ENCODE measurements at places on chromosomes 7 and 10.
A peak's percentile ranks its signal among the peaks of the same experiment; 100 is the strongest.

DNA sequence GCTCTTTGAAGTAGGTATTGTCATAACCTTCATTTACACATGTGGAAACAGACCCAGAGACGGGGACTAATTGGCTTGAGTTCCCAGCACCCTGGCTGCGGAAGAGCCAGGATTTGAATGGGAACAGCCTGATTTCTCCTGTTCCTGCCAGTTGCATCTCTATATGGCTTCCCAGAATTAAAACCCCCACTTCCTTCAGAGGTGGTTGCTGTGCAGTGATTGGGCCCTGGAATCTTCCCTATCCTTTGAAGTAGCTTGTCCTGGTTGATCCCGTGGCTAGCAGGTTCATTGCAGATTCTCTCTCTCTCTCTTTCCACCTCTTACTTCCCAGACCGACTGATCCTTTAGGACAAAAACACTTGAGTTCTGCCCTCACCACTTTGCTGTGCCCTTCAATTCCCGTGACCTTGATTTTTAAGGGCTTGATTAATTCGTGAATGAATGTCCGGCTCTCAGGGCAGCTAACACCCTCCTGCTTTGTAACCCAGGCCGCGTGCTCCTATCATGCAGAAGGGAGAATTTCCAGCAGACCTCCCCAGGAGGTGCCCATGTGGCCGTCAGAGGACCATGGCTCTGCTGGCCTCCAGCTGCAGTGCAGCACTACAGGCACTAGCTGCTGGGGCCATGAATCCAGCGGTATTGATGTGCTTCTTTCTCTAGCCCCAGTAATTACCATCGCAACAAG, 120.6 kb upstream of the AGK start:
- no peak for DNase-seq

- no peak for DNase-seq
Measured at GRCh38 chr10:49071160-49071761, 44.1 kb downstream of the VSTM4 start.

- no peak for DNase-seq
Measured at GRCh38 chr7:36875794-36876193, 151.5 kb upstream of the AOAH start.

DNA sequence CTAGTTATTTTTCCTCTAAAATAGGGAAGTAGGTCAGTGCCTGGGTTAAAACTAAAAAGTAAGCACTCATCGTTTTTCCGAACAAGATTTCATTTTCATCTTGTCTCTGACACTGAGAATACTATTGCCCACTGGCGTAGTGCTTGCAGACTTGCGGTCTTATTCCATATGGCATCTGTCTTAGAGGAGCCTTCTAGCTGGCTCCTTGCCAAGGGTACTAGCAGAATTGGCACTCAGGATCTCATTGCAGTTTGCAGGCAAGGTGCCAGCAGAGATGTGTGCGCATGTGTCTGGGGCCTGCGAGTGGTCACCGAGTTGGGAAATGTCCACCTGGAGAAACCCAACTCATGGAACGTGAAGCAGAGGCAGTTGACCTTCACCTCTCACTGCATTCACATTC, 143.4 kb downstream of the CELF2 start:
- DNase-seq, result no peak

- DNase-seq, result no peak
Measured at GRCh38 chr10:24269476-24269875, 60.5 kb downstream of the KIAA1217 start.

- DNase-seq, result no peak
Measured at GRCh38 chr7:1839701-1840100, 169.6 kb downstream of the ELFN1 start.

DNA sequence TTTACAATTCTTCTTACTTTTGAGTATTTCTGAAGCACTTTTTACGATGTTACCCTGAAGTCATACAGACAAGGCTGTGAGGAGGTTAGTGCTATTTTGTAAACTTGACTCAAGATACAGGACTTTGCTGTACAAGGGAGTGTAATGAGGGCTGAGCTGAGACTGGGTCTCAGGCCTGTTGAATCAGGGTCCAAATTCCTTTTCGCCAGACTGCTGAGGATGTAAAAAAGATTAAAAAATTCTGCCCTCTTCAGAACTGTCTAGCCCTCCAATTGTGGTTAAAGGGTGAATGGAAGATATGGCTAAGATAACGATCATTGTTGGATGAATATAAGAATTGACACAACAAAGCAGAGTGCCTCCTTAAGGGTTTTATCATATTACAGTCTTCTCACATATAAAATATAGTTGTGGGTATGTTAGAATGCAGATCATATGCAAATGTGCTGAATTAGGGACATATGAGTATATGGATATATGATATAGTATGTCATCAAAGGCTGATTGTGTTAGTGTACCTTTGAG, 165.4 kb downstream of the SUGCT start:
- DNase-seq, result no peak

GRCh38 chr10:103855852-103856796, 748 bp upstream of the SH3PXD2A start:
- no peak for DNase-seq

- peak; percentile 22 for DNase-seq
Measured at GRCh38 chr10:94320285-94320914, 42.3 kb downstream of the NOC3L start.

DNA sequence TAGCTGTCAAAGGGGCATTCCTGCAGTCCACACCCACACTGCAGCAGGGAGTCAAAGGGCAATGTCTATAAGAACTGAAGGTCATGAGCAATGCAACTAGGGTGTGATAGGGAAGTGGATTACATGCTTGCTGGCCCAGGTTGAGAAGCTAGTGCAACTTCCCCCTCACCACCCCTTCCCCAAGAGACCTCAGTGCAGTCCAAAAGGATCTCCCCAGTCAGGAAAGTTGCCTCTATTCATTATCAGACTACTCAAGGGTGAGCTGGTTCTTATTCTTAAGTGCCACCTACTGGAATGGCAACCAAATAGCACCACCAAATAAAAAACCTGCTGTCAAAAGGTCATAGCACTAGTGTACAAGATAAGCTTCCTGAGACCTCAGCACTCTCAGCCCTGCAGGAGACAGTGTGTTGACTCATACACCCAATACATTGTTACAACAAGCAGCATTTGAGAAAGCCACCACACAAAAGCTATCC, 28.2 kb downstream of the MTERF1 start:
- no peak for DNase-seq

DNA sequence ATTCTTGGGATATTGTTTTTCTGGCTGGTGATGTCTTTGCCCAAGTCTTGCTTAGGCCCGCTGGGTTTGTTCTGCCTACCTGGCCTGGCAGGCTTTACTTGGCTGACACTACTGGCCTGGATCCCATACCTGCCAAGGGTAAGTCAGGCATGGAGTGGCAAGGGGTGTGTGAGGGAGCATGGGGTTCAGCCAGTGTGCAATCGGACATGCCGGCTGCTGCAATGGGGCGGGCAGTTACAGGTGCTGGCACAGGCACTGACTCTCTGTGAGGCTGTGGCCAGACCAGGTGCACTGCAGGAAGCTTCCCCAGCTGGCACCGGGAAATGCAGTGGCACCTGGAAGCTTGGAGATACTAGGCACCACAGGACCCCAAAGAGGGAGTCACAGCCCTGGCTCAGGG, 168.4 kb downstream of the PON1 start:
- no peak for DNase-seq

GRCh38 chr7:3027005-3027845, 16.4 kb downstream of the CARD11 start:
- DNase-seq, result no peak

DNA sequence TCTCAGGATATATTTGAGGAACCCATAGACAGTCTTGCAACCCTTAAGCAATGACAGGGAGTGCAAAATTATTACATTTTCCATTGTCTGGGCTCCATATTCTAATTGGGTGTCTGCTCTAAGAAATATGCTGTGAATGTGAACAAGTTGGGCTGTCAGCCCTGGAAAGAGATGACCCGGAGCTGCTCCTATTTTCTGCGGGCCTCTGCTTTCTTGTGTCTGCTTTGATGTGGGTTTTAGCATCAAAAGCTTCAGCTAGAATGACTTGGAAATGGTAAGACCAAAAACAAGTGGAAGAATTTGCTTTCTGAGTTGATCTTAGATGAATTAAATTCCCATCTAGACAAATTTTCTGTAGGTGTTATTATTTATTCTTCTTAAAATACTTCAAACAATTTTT, 343.6 kb upstream of the IGFBP3 start:
- no peak for DNase-seq

DNA sequence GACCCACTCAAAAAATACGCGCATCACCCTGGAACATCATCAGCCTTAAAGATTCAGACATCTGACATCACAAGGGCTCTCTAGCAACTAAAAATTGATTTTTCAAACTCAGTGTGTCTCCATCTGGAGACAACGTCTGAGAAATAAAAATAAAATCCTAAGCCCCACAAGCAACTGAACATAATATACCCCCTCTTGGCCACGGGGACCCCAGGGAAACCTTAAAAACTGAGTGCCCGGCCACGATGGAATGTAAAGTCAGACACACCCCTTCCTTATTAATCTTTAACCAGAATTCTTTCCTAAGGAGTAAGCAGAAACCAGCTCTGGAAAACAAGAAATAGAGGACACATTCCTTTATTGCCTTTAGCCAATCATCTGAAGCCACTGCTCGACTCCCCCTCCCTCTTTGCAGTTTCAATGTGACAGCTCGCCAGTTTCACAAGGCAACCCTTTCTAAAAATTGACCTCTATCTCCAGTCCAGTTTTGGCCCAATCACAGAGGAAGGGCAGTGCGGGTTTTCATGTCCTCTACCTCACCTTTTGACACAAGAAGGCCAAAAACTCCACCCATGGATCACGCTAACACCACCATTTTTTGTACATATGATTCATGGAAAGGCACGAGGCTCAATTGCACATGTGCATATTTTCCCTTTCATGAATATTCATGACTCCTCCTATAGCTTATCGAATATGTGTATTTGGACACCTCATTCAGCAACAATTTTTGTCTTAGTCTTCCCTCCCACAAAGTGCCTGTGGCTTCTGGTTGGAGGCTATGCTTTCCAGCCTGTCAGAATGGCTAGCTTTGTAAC, 24.2 kb downstream of the IFIT3 start:
- no peak for DNase-seq
